Upper lobe of right lung (tissue), 1 donor: ENCODE measurements at places on chromosomes 1 and 21.

DNA sequence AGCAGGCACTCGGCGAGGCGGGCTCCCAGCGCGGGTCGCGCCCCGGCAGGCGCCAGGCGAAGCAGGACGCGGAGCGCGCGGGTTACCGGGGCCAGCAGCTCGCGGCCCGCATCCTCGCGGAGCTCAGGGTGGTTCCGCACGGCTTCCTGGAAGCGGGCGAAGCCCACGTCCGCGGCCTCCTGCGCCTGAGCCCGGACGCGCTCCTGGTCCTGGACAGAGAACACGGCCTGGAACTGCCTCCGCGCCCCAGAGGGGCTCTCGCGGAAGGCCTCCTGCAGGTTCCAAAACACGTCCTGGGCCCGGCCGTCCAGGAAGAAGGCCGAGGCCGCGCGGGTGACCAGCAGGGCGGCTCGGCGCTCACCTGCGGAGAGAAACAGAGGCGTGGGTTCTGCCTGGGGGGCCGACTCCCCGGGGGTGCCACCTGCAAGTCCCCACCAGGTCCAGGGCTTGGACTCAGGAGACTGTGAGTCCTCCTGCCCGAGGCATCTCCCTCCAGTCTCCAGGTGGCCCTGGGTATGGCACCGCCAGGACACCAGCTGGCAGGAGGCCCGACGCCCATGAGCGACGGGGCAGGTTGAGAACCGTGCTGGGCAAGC lies 11.4 kb downstream of the TTC34 start:
- peak; percentile 51 for DNase-seq

DNA sequence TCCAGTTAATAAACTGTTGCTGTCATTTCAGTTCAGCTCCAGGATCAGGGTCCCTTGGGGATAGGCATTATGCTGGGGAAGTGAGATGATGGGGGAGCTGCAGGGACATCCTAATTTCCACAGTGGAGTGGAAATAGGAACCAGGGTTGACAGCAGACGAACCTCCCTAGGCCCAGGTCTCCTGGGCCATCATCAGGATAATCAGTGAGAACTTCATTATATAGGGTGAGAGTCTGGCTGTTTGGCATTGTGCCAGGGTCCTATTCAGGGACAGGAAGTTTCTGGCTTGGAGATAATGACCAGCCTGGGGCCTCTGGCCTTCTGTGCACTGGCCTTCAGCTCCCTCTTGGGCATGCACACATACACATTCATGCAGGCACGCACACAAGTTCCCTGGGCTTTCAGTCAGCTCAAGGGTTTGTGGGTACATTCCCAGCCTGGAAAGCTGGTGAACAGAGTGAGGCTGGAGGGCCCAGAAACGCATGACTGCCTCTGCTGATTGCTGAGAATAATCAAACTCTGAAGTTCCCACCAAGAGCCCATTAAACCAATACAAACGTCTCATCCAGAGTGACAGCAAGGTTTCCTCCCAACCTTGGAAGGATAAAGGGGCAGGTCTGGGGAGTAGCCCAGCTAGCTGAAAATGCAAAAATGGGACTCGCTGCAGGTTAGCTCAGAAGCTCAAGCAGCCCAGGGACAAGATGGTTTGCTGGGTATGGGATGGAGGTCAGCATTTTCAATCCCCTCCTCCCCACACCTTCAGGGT lies 13.9 kb upstream of the LRIG2 start:
- DNase-seq, result no peak

DNA sequence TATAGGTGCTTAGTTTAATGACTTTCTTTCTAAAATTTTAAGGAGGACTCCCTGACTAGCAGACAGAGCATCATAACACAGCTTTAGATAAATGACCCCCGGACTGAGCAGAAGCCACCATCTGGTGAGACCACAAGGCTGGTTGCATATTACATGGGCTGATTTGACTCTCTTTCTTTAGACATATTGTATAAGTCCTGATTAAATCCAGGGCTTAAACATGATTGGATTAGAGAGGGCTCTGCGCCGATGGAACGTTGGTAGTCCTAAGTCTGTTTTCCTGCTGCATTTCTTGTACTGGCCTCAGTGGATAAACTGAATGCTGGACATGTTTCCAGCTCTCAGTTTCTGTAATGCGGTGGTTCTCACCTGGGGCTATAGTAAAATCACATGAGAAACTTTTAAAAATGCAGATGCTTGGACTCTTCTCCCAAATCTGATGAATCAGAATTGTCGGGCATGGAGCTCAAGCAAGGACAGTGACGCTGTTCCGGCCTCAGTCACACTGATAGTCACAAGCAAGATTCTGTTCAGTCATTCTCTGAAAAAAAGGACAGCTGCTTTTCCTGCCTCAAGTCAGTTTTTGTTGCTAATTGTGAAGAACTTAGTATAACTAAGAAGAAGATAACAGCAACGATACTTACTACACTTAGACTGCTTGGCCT lies 16.6 kb downstream of the DDI2 start:
- no peak for DNase-seq

DNA sequence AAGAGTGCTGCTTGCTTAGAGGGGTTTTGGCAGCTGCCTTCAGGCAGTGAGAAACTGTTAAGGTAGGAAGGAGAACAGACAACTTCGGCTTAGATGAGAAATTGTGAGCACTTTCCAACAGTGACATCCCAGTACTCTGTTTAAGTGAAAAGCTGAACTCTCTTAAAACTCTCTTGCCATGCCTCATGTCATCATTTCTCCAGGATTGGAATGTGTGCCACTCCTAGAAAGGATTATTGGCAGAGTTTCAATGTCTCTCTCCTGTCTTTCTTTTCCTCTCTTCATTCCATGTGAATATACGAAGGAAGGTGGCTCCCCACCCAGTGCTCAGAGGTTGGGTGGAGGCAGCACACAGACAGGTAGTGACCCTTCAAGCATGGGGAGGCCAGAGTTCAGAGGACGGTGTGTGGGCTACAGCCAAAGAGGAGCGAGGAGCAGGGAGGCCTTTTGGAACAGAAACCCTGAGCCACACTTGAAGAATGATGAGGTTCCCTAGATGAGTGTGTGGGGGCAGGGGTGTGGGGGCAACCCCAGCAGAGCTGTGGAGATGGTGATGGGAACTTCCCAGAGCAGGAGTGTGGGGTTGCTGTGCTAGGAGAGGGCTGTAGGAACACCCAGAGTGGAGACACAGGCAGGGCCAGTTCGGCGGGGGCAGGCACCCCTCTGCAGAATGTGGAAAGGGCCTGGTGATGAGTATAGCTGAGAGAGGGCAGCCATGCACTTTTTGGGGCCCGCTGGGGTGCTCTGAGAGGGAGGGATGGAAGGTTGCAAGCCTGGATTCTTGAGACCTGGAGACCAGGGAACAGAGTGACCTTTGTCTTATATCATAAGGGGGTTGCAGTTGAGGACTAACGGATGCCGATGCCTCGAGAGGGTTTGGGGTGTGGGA lies 58.8 kb downstream of the GALNT2 start:
- no peak for DNase-seq

DNA sequence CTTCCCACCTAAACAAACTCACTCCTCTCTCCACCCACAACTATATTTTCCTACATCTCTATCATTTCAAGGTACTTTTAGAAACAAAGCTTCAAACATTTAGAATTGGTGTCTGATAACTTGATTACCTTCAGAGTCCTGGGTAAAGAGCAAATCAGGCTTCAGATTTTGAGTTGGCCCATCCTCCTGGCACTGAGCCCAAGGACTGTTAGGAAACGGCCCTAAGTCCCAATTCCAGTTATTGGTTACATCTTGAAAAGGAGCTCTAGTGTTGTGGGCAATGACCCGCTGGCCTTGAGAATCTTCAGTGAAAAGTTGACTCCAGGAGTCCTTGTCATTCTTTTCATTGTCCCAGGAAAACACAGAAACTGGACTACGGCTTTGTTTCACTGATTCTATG lies 15.1 kb downstream of the MTFR1L start:
- DNase-seq, result no peak
